ENCODE measurements at places on chromosomes 7 and 10. TPM values are rescaled to one million over a fixed set of nuclear protein-coding genes. Genes with fewer than 3 reads are reported as not detected.

The NUTM2D gene
- 2.1 TPM for total RNA-seq

The SCIN gene
- total RNA-seq, result 3.2 TPM

The TCERG1L gene
- not detected for total RNA-seq

The PTPRN2 gene
- under 0.01 TPM for total RNA-seq

The CREB3L2 gene
- 27.0 TPM for total RNA-seq

The GPR26 gene
- total RNA-seq, result under 0.01 TPM

The MMS19 gene
- total RNA-seq, result 50.1 TPM

The DUSP5 gene
- 27.3 TPM for total RNA-seq

The ATOH7 gene
- total RNA-seq, result not detected

The TFEC gene
- total RNA-seq, result under 0.01 TPM

The CYP2C19 gene
- 0.50 TPM for total RNA-seq

The LARP4B gene
- total RNA-seq, result 39.6 TPM

The HKDC1 gene
- total RNA-seq, result 2.4 TPM

The SPDYE16 gene
- total RNA-seq, result not detected

The ADCY1 gene
- total RNA-seq, result 0.68 TPM

The FOXL3 gene
- not detected for total RNA-seq

The OPALIN gene
- total RNA-seq, result not detected

The VSTM4 gene
- not detected for total RNA-seq

The PRF1 gene
- total RNA-seq, result not detected

The ADRA2A gene
- not detected for total RNA-seq

The TWIST1 gene
- not detected for total RNA-seq

The TDRD1 gene
- not detected for total RNA-seq

The FAM221A gene
- 4.4 TPM for total RNA-seq

The SFRP5 gene
- not detected for total RNA-seq

The HOXA1 gene
- total RNA-seq, result 0.07 TPM

The NPTX2 gene
- total RNA-seq, result under 0.01 TPM

The PAX4 gene
- total RNA-seq, result not detected

The FKBP9 gene
- total RNA-seq, result 403 TPM

The INMT gene
- total RNA-seq, result not detected

The SYT15 gene
- total RNA-seq, result 0.14 TPM

The AGBL3 gene
- total RNA-seq, result 1.0 TPM

The UPK3BL2 gene
- 2.4 TPM for total RNA-seq

The GIMAP4 gene
- total RNA-seq, result not detected

The WEE2 gene
- 0.14 TPM for total RNA-seq

The MACC1 gene
- total RNA-seq, result 38.3 TPM

The PTN gene
- total RNA-seq, result 0.07 TPM
